Neuronal stem cell (in vitro differentiated cells): ENCODE measurements at places on chromosomes 7 and 10.

- no peak for DNase-seq
These were observed 778.3 kb downstream of the CNTNAP2 start for GRCh38 chr7:146894927-146895326.

- DNase-seq: no peak
These were observed 35.5 kb downstream of the GRIFIN start for GRCh38 chr7:2440608-2441245.

DNA sequence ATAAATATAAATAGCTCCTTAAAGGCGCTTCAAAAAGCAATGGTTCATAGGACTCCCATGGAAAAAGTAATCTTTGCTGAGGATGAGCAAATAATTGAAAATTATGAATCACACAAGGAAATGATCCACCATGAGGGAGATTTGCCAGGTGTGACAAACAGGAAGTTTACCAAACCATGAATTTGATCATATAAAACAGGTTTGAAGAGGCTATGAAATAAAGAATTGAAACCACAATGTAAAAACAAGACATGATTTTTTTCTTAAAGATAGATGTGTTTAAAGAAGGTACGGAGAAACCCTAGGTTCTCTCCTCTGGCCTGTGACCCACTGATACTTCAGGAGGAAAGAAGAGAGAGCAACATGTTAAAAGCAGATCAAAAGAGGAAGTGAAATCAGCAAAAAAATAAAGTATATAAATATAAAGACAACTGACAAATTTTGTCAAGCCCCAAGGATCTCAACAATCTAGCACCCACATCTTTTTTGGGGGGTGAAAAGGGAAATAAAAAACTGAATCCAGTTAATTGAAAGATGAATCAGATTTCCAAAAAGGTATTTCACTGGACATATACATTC is 111.3 kb upstream of the ASAH2 start:
- DNase-seq: no peak

GRCh38 chr7:148927123-148928045 is 43.3 kb upstream of the EZH2 start:
- DNase-seq: no peak

DNA sequence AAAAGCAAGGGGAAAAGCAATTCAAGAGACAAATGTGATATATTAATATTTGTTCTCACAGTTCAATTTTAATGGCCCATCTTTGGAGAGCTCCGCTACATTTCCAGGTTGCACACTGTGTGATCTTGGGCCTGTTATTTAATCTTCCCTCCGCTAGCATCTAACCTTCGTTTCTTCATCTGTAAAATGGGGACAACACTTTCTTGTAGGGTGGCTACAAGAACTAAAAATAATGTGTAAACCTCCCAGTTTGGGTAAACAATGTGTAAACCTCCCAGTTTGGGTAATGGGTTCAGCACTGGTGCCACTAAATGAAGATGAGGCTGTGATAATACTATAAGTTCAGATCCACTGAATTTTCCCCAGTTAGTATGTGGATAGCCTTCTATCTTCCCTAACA is 99.5 kb downstream of the CDK6 start:
- no peak for DNase-seq

DNA sequence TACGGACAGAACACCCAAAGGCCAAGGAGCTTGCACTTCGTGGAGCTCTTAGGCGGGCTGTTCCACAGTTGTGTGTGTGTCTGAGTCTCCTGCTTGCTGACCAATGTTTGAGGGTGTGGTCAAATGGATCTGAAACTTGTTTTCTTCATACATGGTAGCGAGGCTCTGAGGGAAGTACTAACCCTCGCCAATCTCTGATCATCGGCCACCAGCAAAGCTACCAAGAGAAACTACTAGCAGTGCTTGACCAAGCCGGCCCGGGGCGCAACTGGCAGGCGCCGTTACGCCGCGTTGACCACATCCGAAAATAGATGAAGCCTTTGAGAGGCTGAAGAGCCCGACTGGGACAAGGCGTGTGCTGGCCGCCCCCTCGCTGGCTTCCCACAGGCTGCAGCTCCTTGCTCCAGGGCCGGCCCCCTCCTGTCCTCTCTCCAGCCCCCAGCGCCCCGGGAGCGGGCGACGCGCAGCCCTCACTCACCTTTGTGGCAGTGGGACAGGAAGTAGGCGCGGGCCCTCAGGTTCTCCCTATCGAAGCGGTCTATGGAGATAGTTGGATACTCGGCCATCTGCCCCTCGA is 384 bp downstream of the DCLRE1C start:
- no peak for DNase-seq

DNA sequence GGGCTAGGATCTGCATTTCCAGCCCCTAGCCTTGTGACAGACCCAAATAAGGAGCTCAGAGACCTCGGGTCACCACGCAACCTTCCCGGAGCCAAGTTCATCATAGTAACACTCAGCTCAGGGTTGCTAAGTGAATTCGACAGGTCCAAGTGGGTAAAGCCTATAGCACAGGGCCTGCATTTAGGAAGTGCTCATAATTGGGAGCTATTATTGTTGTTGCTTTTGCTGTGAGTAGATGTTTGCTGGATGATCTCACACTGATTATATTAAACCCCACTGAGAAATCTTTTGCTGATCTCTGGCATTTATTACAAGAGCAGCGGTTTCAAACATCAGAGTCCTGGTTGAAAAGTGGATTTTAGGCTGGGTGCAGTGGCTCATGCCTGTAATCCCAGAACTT is 20.3 kb upstream of the SAR1A start:
- no peak for DNase-seq

GRCh38 chr7:70920876-70921275 is 211.1 kb upstream of the GALNT17 start:
- no peak for DNase-seq

- no peak for DNase-seq
These were observed 270.4 kb upstream of the KLF14 start for GRCh38 chr7:131004371-131004770.

GRCh38 chr7:107678110-107678753 is 17.6 kb downstream of the SLC26A4 start:
- DNase-seq: no peak

DNA sequence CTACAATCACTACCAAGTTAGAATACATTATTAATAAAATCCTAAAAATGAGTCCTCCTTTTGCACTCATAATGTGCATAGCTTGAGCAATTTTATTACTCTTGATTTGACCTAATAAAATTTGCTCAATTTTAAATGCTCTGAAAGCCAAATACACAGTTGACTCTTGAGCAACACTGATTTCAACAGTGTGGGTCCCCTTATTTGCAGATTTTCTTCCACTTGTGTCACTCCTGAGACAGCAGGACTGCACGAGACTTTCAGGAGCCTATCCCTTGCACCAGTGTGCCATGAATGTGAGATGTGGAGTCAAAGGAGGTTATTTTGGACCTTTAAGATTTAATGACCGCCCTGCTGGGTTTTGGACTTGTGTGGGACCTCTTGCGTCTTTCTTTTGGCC is 23.2 kb downstream of the RNF216 start:
- no peak for DNase-seq

- DNase-seq: no peak
These were observed 371.8 kb downstream of the MDFIC start for GRCh38 chr7:115293628-115294240.

- no peak for DNase-seq
These were observed 64.3 kb downstream of the PDGFA start for GRCh38 chr7:455110-455928.

- no peak for DNase-seq
These were observed 179.1 kb upstream of the SH2B2 start for GRCh38 chr7:102107474-102108104.

DNA sequence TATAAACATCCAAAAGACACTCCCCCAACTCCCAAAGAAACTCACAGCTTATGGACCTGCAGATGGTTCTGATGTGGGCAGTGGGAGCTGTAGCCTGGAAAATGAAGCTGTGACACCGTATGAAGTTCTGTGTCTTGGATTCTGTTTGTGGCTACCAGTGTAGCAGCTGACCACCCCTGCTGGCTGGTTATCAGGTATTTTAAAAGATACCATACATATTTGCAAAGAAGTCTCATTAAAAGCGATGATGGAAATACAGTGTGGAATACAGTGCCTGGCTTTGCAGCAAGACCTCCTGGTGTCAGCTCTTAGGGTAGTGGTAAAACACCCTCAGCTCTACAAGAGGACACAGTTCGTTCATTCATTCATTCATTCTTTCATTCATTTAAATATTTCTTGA is 194.3 kb upstream of the PRKCQ start:
- no peak for DNase-seq

DNA sequence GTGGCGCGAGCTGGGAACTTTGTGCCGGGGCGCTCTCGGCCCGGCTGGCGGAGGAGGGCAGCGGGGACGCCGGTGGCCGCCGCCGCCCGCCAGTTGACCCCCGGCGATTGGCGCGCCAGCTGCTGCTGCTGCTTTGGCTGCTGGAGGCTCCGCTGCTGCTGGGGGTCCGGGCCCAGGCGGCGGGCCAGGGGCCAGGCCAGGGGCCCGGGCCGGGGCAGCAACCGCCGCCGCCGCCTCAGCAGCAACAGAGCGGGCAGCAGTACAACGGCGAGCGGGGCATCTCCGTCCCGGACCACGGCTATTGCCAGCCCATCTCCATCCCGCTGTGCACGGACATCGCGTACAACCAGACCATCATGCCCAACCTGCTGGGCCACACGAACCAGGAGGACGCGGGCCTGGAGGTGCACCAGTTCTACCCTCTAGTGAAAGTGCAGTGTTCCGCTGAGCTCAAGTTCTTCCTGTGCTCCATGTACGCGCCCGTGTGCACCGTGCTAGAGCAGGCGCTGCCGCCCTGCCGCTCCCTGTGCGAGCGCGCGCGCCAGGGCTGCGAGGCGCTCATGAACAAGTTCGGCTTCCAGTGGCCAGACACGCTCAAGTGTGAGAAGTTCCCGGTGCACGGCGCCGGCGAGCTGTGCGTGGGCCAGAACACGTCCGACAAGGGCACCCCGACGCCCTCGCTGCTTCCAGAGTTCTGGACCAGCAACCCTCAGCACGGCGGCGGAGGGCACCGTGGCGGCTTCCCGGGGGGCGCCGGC is 870 bp downstream of the FZD1 start:
- no peak for DNase-seq

DNA sequence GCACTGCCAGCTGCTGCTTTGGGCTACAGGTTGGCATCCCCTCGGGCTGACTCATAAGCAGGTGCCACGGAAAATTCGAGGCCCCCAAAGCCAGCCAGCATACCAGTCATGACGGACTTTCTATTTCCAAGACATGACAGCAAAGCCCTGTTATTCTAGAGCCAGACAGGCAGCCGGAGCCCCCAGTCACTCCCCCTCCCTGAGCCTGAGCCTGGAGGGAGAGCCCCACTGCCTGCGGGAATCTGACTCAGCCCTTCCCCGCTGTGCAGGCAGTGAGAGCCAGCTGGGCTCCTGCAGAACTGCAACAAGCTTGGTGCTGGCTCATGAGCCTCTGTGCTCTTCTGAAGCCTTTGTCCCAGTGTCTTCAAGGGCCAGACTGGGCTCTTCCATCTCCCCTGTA is 15.8 kb downstream of the BTBD16 start:
- no peak for DNase-seq

GRCh38 chr7:130989101-130989795 is 255.2 kb upstream of the KLF14 start:
- DNase-seq: no peak

GRCh38 chr10:48448796-48449195 is 142.3 kb downstream of the MAPK8 start:
- no peak for DNase-seq

GRCh38 chr7:142301299-142301698 is 43.4 kb upstream of the PRSS58 start:
- DNase-seq: no peak

DNA sequence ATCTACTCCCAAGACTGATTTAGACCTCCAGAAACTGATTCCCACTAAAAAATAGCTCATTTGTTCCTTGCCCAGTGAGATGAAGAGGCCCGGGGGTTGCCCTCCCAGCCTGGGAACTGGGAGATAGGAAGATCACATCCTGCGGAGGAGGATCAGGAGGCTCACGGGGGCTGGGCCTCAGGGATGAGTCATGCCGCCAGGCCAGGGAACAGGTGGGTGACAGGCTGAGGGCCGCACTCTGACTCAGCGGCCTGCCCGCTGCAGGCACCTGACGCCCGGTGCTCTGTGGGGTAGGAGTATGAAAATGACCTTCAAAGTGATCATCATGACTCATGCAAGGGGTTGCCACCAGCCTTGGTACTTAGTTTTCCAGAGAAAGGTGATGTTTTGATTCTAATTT is 104.5 kb upstream of the ZPBP start:
- DNase-seq: no peak

- peak; percentile 59 for DNase-seq
These were observed 106.4 kb upstream of the SDK1 start for GRCh38 chr7:3194501-3195141.

DNA sequence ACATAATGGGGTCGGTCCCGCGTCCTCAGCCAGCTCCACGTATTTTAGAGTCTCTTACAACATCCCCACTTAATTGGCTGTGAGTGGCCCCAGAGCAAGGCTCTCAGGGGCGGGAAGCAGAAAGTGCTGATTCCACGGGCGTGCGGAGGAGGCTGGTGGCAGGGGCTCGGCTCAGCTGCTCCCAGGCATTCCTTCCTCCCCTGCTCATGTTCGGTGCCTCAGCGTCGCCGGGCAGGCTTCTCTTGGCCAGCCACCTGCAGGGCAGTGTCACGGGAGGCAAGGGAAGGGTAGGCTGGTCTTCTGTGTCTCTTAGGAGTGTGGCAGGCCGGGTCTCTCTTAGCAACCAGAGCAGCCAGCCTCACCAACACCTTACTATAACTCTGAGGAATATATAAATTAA is 33.8 kb downstream of the IL15RA start:
- DNase-seq: no peak

- DNase-seq: no peak
These were observed 649.1 kb upstream of the SORCS1 start for GRCh38 chr10:107813451-107814162.

- DNase-seq: no peak
These were observed 101.6 kb downstream of the CFTR start for GRCh38 chr7:117581424-117581823.

- no peak for DNase-seq
These were observed 34.1 kb upstream of the NPFFR1 start for GRCh38 chr10:70317943-70318318.

- no peak for DNase-seq
These were observed 11.8 kb upstream of the GPNMB start for GRCh38 chr7:23234569-23235296.

DNA sequence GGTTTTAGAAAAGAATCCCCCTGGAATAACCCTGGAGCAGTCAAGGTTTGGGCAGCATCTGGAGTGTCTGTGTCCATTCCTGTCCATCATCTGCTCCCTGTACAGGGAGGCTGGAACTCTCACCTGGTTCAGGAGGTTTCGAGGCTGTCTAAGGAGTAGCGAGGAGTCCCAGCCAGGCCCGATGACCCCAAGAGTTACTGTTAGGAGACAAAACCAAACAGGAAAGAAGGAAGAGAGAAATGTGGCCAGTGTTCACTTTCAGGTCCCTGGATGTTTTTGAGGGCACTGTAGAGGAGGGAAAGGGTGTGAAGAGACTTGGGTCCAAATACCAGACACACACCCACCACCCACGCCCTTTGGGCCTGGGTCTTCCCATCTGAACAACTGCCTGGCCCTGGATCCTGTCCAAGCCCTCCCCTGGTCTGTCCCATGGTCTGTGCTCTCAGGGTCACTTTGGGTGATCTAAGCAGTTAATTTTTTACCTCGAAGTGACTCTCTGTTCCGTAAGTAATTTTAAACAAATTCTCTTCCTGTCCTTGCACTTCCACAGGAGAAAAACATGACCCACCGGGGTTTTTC is 117.1 kb downstream of the ZMIZ1 start:
- DNase-seq: no peak
